ENCODE measurements at places on chromosomes 3 and 15.

DNA sequence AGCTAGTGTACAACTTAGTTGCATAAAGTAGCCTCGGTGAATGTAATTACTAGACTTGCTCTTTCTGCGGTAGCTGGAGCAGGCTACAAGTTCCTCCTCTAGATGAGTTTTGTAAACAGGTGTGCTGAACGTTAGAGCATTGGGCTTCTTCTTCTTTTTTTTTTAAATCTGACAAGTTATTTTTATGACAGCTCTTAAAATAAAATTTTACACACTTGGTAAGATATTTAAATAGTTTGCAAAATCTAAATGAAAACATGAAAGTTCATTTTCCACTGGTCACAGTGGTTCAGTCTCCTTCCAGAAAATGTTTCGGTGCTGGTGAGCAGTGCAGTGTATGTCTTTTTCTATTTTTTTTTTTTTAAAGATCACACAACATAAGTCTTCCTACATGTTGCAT is 3.0 kb downstream of the CCR9 start:
- no peak for DNase-seq

DNA sequence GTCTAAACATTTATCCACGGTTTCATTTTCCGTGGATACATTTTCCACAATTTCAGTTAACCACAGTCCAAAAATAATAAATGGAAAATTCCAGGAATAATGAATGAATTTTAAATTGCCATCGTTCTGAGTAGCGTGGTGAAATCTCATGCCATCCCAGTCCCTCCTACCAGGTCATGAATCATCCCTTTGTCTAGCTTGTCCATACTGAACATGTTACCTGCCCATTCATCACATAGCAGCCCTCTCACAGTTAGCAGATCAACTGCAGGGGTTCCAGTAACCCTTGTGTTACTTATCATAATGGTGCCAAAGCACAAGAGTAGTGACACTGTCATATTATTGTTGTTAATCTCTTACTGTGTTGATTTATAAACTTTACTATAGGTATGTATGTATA is 124.5 kb downstream of the GSK3B start:
- no peak for DNase-seq

DNA sequence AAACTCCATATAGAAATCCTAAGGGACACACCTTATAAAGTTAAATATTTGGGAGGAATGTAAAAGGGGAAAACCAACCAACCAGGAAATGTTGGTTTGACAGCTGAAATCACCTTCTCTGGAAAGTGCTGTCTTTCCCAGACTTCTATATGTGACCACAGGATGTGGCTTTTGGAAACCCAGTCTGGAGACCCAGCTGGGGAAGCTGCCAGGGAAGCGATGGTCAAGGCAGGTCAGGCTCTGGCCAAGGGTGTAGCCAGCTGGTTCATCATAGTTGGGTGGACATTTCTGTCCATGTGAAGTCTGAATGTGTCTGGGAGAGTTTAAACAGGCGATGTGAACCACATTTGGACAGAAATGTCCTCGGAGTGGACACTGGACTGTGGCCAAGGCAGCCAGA is 73.9 kb downstream of the ARNT2 start:
- no peak for DNase-seq

- DNase-seq, result no peak
Observed at GRCh38 chr3:7546253-7546652, 685.3 kb downstream of the GRM7 start.

DNA sequence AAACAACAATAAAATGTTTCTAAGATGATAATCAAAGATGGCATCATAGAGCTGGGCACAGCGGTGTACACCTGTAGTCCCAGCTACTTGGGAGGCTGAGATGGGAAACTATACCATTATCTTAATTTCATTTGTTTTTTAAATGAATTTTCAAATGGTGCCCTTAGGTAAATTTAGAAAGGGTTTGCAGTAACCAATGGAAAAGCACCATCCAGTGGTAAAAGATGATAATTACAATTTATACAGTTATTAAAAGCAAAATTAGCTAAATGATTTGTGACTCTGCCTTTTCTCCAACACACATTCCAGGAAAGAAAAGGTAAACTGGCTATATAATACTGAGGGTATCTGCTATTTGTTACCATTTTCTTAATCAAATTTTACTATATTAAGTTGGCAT is 14.4 kb upstream of the ANKRD28 start:
- DNase-seq, result no peak

DNA sequence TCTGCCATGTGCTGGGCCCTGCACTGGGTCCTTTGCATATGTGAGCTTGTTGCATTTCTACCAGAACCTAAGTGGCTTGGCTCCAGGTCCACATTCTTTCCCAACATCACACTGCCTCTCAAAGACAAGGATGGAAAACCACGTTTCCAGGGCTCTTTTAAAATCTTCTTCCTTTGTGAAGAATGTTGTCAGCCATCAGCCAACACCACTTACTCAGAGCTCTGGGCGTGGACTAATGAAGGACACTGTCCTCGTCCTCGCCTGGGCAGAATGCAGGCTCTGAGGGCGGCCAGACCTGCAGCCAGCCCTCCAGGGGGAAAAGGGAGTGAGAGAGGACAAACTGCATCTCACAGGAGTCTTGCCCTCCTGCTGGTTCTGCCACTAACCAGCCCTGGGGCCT is 49.7 kb downstream of the MAGEF1 start:
- DNase-seq, result no peak

DNA sequence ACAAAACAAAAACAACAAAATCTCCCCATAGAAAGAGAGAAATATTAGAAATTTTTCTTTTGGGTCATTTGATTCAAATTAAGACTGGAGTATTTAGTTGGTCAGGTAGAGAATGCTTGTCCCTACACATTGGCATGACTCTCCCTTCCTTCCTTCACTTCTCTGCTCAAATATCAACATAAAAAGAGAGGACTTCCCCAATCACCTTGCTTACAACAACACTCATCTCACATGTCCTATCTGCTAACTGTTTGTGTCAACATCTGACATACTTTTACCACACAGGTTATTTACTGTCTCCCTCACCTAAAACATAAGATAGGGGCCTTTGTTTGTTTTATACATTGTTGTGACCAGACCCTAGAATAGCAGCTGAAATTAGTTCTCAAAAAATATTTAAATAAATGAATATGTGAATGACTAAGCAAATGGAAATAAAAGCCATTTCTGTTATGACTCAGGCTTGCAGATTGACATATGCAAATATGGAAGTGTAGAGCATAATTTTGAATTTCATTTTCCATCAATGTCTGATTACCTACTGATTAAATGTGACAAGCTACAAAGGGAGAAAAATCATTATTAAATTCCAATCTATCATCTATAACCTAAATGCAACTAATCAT is 304.8 kb downstream of the CTNNB1 start:
- no peak for DNase-seq

DNA sequence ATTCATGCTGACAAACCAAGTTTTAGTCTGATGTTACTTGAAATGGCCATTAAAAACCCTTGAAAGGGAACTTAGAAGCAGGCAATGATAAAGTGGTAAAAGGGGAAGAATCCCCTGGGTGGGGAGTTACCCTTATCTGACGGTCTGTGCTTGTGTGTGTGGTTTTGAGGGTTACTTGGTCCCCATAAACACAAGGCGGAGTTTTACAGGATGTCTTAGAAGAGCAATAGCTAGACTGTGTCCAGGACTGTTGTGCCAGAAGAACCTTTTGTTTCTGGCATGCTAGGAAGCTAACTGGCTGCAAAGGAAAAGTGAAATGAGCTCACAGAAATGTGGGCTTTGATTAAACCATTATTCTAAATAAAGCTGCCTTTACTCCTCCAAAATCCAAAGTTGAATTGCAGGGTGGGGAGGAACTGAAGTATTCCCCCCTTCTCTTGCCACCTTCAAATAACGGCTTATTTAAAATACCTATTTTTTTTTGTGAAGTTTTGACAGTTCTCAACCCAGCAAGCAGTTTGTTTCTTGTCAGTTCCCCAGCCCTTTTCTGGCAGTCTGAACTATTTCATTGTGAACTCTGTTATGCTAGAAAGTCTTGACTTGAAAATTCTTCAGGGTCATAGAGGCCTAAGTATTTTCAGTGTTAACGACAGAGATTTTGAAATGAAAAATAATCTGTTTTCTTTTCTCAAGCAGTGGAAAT is 443.5 kb downstream of the OTOL1 start:
- DNase-seq, result no peak

GRCh38 chr3:137762674-137763593 is 1.2 kb upstream of the SOX14 start:
- no peak for DNase-seq

- DNase-seq, result no peak
Observed at GRCh38 chr3:149085828-149086231, 503 bp downstream of the HLTF start.
